Sigmoid colon (tissue), 7 donors: ENCODE measurements at places on chromosomes 7 and 10. TPM values are rescaled to one million over a fixed set of nuclear protein-coding genes. Genes with fewer than 3 reads are reported as not detected.

DNA sequence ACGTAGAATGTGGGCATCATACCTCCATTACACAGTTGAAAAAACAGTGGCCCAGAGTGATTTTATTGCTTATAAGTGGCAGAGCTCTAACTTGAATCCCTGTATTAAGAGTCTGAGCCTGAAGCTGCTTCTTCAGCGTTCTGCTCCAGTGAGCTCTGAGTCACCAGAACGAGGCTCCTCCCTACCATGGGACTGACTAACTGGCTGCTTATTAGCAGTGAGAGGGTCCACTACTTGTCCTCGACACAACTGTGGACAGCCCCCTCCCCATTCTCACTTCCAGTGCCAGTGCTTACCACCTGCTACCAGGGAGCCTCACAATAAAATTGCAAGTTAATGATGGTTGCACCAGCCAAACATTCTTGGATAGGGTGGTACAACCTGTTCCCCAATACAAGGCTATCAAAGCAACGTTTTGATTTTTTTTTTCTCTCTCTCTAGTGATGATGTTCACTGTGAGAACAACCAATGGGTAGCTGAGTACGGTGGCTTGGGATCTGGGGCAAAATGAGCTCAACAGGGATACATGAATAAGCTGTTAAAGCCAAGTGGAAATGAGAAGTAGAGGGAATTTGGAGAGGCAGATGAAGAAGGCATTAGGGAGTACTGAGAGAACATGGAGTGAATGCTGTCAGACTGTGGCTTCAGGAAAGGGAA lies 2.7 kb upstream of the NRG3 start:
- no peak for DNase-seq

DNA sequence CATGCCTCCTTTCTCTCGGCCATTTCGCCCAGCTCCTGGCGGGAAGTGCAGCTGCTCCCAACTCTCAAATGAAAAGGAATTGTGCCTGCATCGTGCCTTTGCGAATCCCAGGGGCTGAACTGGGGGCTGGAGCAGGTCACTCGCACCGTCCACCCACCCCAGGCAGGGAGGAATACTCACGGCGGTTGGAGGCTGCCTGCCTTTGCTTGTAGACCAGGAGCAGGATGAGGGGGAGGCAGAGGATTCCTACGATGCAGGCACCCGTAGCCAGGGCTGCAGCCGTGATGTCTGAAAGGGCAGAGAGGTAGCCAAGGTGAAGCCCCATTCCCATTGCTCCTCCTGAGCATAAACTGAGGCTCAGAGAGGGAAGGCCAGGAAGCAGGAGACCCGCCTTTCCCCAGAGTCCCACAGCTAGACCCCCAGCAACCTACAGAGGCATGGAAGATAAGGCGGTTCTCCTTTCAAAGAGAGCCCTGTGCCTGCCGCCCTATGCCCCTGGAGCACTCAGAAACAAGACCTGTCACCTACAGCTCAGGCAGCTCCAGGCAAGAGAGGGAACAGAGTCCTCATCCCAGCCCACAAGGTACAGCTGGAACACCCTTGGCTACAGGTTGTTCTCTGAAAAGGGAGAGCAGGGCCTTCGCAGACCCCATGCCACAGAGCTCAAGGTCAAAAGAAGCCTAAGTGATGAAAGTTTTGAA lies 18.0 kb downstream of the VSIR start:
- DNase-seq, result no peak

GRCh38 chr10:127298381-127298780 lies 102.0 kb upstream of the INSYN2A start:
- no peak for DNase-seq

PRSS37 gene
- not detected for total RNA-seq

DNA sequence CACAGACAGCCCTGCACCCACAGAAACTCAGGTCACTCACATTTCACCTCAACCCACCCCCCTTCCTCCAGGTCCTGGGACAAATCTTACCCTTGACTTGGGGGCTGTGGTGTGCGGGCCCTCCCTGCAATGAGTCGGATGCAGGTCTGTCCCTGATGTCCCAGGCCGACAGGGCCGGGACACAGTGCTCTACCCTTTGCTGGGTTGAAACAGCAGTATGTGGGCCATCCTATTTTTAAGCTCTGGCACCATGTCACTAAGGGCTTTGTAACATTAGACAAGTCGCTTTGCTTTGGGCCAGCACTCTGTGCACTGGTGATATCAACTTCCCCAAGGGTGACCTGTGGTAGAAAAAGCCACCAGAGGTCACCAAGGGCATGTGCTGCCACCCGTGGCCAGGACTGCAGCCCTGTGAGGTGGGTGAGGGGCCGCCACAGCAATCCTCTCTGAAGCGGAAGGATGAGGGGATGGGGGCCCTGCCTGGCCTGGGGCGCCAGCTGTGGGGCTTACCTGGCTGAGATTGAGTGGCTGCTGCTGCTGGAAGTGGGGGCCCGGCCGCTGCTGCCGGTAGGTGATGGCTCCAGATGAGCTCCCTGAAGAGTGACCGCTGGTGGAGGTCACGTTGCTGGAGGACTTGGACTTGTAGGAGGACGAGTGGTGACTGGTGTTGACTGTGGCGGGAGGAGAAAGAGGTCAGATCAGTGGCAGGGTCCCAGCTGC lies 51.3 kb downstream of the CLEC2L start:
- no peak for DNase-seq

DNA sequence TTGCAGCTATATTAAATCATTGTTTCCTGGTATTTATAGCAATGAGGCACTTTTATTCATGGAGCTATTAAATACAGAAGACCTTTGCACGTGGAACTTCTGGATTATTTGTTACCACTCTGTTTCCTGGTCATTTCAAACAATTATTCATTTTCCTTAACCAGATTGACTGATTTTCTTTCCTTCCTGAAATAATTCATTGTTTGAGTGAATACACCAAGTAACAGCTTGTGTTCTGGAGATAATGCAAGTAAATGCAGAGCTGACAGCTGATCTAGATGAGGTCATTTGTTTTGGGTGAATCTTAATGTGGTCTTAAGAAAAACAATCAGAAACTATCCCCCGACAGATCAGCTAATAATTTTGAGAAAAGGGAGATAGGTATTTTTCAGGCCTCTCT lies 497.7 kb downstream of the KIF20B start:
- no peak for DNase-seq
